Right ventricle myocardium inferior (tissue), 1 donor: ENCODE measurements at places on chromosomes 4 and X. TPM values are rescaled to one million over a fixed set of nuclear protein-coding genes. Genes with fewer than 3 reads are reported as not detected.

GRCh38 chr4:64539234-64539849 lies 130.1 kb upstream of the TECRL start:
- DNase-seq = no peak

The GAGE2A gene
- total RNA-seq = not detected

- DNase-seq = no peak
Observed at GRCh38 chr4:183100827-183101226, 1.8 kb downstream of the WWC2 start.

DNA sequence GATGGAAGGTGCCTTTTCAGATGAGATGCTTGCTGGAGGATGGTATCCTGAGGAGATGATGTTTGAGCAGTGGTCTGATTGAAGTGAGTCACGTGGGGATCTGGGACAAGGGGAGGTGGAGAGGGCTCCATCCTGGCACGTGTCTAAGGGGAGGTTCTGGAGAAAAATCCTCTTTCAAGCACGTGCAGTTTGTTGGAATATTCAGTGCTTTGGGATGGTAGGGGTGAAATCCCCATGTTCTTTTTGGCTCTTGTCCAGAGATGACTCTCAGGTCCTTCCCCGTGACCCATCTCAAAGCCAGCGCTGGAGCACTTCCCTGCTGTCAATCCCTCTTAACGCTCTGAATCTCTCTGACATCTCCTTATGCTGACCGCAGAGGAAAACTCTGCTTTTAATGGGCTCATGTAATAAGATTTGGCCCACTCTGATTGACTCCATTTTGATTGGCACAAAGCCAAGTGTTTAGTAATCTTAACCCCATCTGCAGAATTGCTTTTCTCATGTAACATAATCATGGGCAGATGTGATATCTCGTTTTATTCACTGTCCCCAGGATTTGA lies 10.8 kb upstream of the KLKB1 start:
- no peak for DNase-seq

The OPHN1 gene
- total RNA-seq = 8.0 TPM

The FRMPD4 gene
- total RNA-seq = 1.2 TPM

DNA sequence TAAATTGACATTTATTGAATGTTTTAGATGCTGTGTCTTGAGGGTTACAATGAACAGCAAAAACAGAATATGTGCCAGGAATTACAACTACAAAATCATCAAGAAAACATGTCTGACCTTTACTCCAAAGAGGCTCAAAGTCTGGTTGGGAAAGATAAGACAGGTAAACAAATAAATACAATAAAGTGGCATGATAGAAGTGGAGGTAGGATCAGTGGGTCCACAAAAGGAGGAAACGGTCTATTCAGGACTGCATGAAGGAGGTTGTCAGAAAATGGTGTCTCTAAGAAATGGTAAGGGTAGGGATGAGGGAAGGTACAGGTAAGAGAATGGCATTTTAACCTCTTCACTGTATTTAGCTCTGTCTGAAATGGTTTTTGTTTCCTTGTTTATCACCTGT lies 3.8 kb downstream of the ARHGEF38 start:
- no peak for DNase-seq

DNA sequence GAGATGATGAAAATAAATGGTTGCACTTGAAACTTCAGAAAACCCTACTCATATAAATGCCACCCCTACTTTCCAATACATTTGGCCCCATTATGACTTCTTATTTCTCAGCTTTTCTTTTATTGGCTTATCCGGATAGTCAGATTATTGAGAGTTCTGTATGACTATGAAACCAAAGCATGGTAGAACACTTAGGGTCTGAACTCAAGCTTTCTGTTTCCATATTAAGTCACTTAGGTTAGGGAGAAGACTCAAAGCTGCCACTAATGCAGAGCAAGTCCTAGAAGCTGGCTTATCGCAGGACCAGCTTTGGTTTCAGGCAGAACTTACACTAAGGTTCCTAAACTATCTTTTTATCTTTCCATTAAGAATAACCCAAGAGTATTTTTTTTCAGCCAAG lies 229.9 kb upstream of the CPEB2 start:
- no peak for DNase-seq

The ANOS1 gene
- 4.9 TPM for total RNA-seq

The ADAMTS3 gene
- total RNA-seq = 0.24 TPM

DNA sequence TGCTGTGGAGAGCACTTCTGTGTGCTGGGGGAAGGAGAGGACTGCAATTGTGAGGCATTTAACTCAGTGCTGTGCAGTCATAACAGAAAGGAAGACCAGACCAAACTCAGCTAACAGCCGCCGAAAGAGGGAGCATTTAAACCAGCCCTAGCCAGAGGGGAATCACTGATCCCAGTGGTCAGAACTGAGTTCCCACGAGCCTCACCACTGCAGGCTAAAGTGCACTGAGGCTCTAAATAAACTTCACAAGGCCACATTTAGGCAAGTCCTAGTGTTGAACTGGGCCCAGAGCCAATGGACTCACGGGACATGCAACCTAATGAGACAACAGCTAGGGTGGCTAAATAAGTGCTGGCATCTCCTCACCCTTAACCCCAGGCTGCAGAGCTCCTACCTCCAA lies 20.4 kb downstream of the IQCM start:
- no peak for DNase-seq

DNA sequence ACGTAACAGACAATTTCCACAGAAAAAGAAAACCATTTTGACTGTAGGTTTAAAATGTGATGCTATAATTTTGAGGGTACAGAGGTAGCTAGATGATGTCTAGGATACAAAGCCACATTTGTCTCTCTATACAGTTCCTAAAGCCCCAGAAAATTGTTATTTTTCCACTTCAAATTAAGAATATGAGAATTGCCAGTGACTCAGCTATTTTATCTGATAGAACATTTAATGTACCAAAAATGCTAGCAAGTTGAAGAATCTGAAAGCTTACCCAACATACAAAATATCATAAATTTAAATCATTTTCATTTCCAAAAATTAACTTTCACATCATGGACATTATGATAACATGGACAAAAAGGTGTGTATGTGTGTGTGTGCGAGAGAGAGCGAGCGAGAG lies 148.0 kb downstream of the CAMK2D start:
- DNase-seq = no peak

DNA sequence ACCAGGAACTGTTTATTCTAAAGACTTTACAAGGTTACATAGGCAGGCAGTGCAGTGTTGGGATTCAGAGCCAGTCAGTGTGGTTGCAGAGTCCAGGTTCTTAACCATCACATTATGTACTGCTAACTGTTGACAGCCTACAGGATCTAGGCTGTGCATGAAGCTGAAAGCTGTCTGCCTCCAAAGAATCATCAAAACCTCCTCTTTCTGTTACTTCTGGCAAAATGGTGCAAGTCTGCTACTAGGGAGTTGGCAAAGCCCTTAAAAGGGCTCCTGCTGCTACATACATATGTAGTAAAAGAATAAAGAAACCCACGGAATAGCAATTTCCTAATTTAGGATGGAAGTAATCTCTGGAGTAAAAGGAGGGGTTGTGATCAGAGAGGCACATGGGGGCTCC lies 40.4 kb upstream of the CHRDL1 start:
- DNase-seq = no peak

The ASB9 gene
- 1.5 TPM for total RNA-seq

The REELD1 gene
- not detected for total RNA-seq

The CCKAR gene
- total RNA-seq = not detected

The H2BW2 gene
- total RNA-seq = not detected

The FGD1 gene
- 6.4 TPM for total RNA-seq

The RTL9 gene
- total RNA-seq = 0.38 TPM

The P2RY4 gene
- total RNA-seq = not detected

DNA sequence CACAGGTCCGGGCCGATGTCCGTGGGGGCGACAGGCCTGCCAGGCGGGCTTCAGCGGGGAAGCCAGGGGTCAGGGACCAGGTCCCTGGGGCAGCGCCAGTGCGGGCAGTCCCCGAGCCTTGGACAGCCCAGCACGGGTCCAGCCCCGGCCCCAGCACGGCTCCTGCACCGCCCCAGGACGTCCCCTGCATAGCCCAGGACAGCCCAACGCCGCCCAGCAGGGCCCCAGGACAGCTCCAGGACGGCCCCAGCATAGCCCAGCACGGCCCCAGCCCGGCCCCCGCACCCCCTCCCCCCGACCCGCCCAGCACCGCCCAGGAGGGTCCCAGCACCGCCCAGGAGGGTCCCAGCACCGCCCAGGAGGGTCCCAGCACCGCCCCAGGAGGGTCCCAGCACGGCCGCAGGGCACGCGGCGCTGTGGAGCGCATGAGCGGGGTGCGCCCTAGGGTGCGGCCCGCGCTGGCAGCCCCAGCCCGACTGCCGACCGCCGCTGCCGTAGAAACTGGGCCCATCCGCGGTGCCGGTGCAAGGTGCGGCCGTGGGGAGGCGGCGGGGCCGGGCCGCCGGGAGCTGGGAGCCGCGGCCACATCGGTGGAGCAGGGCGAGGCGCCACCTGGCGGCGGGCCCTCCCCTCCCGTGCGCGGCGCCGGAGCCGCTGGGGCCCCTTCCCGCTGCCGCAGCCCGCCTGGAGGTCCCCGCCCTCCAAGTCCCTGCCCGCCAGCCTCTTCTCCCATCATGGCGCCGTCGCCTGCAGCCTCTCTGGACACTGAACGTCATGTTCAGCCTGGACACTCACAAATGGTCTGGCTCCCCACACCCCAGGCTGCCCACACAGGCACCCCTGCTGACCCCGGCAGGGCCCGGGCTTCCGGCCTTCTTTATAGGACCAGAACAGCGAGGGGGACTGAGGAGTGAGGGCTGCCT lies 106.8 kb upstream of the NKX1-1 start:
- peak; percentile 64 for DNase-seq

GRCh38 chr4:4479366-4479765 lies 62.5 kb downstream of the STX18 start:
- DNase-seq = no peak

GRCh38 chr4:55178226-55179005 lies 53.0 kb upstream of the KDR start:
- no peak for DNase-seq

DNA sequence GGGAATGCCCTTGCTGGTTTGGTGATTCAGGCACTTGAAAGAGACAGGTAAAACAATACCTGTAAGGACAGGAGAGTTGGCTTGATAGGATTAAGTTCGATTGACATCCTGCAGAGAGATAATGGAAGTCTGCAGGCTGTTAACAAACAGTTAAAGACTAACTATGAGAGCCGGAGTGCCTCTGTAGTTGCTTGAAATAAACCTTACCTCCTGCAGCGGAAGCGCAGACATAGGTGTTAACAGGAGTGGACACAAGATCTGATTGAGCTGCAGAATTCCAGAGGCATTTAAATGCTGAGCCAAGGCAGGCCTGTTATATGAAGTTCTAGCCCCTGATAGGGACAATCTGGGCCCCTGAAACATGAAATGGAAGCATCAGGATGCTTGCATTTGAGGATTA lies 416.7 kb upstream of the MAOA start:
- DNase-seq = no peak

- no peak for DNase-seq
Observed at GRCh38 chr4:153832720-153833287, 43.9 kb upstream of the SFRP2 start.

- DNase-seq = no peak
Observed at GRCh38 chr4:1759818-1760223, 33.3 kb upstream of the FGFR3 start.

DNA sequence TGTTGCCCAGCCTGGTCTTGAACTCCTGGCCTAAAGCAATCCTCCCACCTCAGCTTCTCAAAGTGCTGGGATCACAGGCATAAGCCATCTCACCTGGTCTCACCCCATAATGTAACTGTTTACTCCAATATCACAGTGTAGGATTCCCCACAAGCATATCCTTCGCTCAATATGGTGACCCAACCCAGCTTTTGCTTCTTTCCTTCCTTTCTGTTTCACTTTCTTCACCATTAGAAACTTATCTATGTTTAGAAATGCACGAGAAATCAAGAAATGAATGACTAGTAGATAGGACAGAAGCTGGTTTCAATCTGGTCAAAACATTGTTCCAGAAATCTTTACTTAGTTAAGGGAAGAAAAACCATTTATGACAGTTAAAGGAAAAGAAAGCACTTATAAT lies 18.9 kb downstream of the TSPAN5 start:
- DNase-seq = no peak

The ZNF718 gene
- total RNA-seq = 6.3 TPM

The SLC4A4 gene
- total RNA-seq = 20.3 TPM

The PAGE1 gene
- not detected for total RNA-seq

DNA sequence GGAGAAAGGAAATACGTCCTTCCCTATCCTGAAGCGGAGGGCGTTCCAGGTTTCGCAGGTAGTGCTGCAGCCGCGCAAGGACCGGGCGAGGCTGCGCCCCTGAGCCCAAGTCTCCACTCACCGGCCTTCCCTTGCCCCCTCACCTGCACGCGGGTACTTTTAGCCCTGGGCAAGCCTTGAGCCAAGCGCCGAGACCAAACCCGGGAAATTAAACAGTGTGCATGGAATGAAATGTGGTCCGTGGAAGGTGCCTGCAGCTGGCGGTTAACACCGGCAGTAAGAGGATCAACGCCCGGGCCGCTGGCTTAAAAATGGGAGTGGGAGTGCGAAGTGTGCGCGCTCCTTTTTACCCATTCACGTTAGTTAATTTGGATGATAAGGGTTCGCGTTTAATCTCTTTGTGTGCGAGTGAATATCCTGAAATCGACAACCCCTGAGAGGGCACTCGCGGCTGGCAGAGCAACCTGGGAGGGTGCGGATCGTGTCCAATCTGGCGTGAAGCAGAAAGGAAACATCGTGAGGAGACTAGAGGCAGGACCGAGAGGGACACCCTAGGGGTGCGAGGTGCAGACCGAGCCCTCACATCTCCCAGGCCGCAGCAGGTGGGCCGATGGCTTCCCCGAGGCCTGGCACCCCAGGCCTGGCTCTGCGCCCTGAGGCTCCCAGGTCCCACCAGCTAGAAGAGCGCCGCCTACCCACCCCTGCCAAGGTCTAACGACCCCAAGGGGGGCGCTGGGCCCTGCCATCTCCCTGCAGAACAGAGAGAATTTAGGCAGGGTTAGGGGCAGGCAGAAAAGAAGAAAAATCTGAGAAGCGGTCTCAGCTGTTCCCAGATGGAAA lies 2.0 kb upstream of the HELT start:
- DNase-seq = no peak

- no peak for DNase-seq
Observed at GRCh38 chr4:98514741-98515469, 143.5 kb downstream of the TSPAN5 start.

- DNase-seq = no peak
Observed at GRCh38 chrX:54995621-54996020, 1.6 kb upstream of the PFKFB1 start.

The RNF212 gene
- 1.7 TPM for total RNA-seq

DNA sequence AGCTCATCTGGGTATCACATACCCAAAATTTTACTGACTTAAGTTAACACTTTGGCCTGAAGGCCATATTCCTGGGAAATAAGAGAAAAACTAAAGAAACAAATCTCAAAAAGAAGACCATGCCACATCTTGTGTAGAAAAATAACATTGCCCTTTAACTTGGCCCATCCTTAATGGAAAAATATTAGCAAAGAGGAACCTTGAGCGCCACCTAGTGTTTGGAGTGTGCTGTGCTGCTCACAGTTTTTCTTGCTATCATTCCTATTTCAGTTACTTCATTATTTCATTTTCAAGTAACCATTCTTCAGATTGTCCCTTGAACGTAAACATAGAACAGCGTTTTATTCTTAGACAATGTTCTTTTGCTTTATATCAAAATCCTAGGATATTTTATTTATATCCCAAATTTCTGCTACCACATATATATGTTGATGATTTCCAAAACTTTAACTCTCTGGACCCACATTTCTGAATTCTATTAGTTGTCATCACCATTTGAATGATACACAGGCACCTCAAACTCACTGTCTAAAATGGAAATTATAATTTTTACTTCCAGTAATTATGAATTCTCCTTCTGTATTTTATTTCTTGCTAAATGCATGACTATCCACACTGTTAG lies 999.0 kb upstream of the ADGRL3 start:
- DNase-seq = no peak

- no peak for DNase-seq
Observed at GRCh38 chr4:155252327-155252726, 43.9 kb downstream of the NPY2R start.
